ENCODE measurements at places on chromosomes 13 and 19.
A peak's percentile ranks its signal among the peaks of the same experiment; 100 is the strongest.

- DNase-seq = no peak
Observed at GRCh38 chr13:113119166-113119821, 3.3 kb upstream of the F10 start.

GRCh38 chr13:27662738-27663470 lies 41.2 kb downstream of the POLR1D start:
- no peak for DNase-seq

DNA sequence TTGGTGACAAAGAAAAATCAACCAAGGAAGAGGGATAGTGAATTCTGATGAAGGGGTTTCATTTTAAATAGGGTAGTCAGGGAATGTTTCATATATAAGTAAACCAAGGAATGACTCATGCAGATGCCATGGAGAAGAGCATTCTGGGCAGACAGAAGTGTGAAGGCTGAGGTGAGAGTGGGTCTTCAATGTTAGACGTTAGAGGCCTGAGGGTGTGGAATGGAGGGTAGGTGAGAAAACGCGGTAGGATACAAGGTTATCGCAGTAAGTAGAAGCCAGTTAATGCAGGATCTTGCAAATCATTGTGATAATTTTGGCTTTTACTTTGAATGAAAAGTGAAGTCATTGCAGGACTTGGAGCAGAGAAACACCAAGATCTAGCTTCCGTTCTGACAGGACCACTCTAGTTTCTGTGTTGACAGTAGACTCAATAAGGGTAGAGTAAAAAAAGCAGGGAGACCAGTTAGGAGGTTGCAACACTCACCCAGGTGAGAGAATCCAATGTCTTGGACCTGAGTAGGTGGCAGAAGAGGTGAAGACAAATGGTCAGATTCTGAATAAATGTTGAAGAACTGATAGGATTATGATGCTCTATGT lies 225.2 kb upstream of the TMTC4 start:
- DNase-seq = no peak

- DNase-seq = no peak
Observed at GRCh38 chr13:96650301-96650886, 343.9 kb downstream of the OXGR1 start.

GRCh38 chr13:26881154-26881553 lies 120.6 kb upstream of the GPR12 start:
- no peak for DNase-seq

DNA sequence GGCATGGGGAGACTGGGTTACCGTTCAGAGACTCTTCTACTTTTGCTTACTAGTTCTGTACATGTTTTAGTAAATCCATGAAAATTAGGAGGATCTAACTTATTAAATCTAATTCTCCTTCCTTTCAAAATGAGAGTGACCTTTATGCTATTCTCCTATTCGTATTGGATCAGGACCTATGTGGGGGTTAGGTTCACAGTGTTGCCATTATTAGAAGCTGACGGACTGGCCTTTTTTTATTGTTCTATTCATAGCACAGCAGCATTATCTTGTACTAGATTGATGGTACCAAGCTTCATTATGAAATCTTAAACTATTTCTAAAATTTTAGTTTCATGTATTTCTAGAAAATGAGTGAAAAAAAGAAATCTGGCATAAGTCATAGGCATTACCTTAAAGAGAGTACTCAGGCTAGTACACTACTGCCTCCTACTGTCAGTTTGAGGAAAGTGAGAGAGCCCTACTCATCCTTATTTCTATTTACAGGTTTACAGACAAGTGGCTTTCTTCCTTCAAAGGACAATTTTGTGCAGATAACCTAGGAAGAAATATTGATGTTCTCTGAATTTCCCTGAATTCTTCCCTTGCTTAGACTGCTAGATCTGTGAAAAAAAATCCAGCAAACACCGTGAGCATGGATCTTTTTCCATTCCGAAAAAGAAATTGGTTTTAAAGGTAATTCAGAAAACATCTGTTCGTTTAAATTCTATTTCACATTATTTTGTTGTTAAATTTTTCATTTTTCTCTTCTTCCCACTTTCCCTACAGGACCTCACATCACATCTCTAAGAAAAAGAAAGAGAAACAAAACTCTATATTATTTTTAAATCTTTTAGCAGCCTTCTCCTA lies 485.5 kb downstream of the DIAPH3 start:
- DNase-seq = no peak

DNA sequence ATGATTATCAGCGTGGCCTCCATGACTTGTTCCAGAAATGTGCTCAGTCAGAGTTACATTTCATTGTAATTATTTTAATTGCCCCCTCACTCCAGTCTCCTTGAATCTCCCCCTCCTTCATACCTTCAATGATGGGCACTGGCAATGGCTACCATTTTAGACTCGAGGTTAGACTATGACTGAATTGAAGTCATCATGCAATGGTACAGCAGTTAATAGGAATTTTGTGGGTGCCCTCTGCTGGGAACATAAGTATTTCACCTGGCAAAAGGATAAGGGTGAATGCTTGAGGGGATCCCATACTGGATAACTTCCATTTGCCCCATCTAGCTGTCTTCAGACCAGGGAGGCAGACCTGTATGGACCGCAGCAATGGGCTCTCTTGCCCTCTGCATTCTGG lies 32.2 kb upstream of the USP12 start:
- no peak for DNase-seq

DNA sequence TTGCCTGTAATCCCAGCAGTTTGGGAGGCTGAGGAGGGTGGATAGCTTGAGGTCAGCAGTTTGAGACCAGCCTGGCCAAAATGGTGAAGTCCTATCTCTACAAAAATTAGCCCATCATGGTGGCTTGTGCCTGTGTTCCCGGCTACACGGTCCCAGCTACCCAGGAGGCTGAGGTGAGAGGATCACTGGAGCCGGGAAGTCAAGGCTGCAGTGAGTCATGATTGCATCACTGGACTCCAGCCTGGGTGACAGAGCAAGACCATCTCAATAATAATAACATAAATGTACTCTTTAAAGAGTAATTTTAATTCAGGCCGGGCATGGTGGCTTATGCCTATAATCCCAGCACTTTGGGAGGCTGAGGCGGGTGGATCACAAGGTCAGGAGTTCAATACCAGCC lies 38.7 kb downstream of the SKA3 start:
- DNase-seq = no peak

- DNase-seq = no peak
Observed at GRCh38 chr13:31018511-31018910, 86.1 kb downstream of the TEX26 start.

GRCh38 chr19:56350416-56351045 lies 35.9 kb upstream of the ZSCAN5A start:
- peak; percentile 26 for DNase-seq

GRCh38 chr13:41707194-41707821 lies 250.0 kb downstream of the RGCC start:
- DNase-seq = no peak

GRCh38 chr19:48351341-48351752 lies 12.4 kb downstream of the TMEM143 start:
- DNase-seq = peak; percentile 90

DNA sequence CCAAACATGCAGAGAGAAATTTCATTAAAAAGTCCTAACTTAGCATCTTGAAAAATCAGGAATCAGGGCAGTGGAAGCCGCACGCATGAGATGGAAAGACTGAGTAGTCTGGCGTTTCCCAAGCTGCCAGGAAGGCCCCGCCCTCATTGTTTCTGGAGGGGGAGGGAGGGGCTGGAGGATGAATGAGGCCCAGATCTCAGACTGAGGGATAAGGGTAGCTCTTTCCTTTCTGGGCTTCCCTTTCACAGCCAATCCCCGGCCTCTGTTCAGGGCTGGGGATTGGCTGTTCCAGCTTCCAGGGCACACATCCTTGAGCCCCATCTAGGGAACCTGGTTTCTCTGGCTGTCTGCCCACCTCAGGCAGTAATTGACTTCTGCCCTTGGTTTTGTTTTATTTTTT lies 7.3 kb downstream of the C19orf53 start:
- DNase-seq = no peak

GRCh38 chr19:52691215-52691610 lies 43.6 kb downstream of the ZNF611 start:
- no peak for DNase-seq

GRCh38 chr13:45119469-45119990 lies 780 bp upstream of the GTF2F2 start:
- DNase-seq = peak; percentile 44

DNA sequence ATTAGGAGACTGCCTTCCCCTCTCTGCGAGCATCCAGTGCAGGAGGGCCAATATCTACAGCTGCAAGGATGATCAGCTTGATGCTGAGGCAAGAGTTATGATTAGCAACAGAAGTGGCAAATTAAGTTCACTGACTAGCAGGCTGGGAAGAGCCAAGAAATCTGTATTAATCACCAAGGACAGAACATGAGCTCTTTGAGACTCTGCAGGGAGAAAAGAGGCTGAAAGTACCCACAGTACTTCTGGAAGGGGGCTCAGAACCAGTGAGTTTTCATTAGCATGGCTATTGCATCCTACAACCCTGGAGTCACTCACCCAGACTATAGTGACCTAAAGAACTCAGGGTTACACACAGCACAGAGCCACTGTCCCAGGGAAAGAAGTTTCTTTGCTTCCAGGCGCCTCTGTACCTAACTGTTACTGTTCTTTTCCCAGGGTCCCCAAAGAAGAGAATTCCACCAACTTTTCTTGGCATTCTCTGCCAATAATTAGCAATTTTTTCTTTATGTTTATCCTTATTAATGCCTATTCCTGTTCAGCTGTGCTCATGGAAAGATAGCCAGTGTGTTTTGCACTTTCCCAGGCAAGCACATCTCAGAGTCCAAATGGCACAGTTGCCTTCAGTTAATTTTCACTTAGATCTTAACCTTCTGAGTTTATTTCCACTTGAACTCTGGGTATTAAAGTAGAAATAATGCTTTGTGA lies 25.8 kb upstream of the MEDAG start:
- DNase-seq = no peak

DNA sequence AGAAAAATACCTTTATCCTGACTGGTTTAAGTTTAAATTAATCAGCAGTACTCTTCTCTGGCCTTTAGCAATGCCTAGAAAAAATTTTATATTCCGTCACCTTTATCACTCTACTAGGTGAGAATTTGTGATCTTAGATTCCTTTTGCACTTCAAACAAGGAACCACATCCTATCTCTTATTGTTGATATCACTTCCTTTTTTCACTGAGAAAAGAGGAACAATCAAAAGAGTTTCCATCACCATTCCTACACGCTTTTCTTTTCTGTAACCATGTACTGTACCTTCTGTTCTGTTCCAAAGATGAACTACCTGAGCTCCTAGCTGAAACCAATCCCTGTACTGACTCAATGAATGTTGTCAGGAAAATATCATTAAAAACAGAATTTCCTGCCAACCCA lies 1379.0 kb upstream of the MIR17HG start:
- no peak for DNase-seq

DNA sequence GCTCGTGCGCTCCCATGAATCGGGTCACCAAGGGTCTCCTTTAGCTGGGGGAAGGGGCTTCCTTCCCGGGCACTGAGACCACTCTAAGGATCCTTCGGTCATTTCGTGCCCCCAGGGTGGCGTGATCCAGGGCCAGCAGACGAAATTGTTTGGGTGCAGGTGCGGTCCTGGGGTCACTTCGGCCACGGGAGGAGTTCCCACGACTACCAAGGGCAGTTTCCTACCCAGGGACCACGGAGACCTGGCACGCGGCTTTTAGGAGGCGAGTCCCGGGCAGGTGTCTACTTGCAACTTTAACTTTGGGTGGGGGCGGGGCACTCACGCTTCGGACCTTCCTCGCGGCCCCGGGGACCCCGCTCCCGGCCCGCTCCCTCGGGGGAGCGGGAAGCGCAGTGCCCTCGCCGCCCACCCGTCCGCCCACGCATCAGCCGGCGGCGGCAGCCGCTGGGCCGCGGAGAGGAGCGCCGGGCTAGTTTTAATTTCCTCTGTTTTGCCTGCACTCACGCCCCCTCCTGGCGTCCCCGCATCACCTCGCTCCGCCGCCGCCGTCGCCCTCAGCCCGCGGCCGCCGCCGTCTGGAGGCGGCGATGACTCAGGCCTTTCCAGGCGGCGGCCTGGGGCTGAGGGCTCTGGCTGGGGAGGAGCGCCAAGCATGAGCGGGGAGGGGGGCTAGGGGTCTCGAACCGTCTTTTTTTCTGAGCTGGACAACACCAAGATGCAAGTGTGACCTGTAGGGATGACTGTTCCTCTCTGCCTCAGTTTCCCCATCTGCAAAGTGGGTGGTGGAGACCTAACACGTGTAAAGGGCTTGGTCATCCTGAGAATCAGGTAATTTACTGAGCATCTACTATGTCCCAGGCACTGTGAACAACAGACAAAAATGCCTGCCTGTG lies 21.8 kb downstream of the OLFM2 start:
- peak; percentile 78 for DNase-seq

- no peak for DNase-seq
Observed at GRCh38 chr13:44680746-44681355, 104.7 kb upstream of the TSC22D1 start.

DNA sequence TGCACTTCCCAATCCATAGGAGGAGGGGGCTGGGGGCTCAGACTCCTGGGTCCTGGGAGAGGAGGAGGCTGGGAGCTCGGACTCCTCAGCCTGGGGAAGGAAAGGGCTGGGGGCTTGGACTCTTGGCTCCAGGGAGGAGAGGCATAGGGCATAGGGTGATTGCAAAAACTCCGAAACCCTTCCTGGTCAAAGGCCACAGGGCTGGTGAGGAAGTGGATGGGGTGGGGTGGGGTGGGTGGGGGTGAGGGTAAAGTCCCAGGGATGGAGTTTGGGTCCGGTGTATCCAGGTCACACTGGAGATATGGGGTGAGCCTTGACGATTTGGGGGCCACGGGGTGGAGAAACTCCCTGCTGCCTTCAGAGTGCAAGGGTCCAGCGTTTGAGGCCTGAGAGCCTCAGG lies 2.8 kb downstream of the MYH14 start:
- no peak for DNase-seq

DNA sequence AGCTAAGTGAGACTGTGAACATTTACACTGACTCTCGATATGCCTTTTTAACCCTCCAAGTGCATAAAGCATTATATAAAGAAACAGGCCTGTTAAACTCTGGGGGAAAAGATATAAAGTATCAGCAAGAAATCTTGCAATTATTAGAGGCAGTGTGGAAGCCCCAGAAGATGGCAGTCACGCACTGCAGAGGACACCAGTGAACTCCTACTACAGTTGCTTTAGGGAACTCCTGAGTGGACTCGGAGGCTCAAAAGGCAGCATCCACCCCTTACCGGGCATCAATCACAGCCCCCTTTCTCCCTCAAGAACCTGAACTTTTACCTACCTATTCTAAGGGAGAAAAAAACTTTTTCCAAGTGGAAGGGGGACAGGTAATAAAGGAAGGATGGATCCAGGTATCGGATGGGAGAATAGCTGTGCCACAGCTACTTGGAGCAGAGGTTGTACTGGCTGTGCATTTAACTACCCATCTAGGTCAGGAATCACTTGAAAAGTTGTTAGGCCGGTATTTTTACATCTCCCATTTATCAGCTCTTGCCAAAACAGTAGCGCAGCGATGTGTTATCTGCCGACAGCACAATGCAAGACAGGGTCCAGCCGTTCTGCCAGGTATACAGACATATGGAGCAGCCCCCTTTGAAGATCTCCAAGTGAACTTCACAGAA lies 80.1 kb downstream of the ZNF486 start:
- DNase-seq = peak; percentile 6

- no peak for DNase-seq
Observed at GRCh38 chr13:60282186-60282585, 114.8 kb upstream of the TDRD3 start.

- DNase-seq = no peak
Observed at GRCh38 chr13:108342369-108343289, 73.1 kb downstream of the TNFSF13B start.
